ENCODE measurements at places on chromosomes 16 and 17.

DNA sequence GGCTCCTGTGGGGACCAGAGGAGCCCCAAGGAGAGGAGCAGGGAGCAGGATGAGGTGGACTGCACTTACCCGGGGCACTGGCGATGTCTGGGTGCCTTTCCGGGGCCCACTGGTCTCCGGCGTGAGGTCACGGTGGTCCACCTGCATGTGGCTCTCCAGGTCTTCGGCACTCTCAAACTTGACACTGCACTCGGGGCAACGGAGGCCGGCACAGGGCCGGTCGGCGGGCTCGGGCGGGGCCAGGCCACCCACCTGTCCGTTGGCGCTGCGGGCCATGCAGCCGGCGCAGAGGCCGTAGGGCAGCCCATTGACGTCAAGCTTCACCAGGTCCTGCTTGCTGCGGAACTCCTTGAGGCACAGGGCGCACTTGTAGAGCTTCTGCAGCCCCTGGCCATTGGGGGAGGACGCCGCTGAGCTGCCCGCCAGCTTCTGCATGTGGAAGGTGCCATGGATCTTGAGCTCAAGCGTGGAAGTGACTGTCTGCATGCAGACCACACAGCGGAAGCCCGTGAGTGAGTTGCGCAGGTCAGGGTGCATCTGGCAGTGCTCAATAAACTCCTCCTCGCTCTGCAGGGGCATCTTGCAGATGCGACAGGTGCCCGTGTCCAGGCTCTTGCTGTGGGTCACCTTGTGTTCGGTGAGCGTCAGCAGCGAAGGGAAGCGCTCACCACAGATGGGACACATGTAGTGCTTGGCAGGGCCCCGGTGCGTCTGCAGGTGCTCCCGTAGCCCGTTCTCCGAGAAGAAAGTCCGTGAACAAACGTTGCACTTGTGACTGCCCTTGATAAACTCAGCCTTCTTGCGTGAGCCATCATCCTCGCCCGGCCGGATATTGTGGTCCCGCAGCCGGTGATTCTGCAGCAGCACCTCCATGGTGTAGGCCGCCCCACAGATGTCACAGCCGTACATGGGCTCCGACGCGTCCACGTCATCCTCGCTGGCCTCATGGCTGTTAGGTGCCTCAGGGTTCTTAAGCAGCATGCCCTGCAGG lies 220.0 kb downstream of the ZNF423 start:
- DNase-seq, result no peak

GRCh38 chr16:83946154-83946780 lies 6.8 kb upstream of the OSGIN1 start:
- no peak for DNase-seq

DNA sequence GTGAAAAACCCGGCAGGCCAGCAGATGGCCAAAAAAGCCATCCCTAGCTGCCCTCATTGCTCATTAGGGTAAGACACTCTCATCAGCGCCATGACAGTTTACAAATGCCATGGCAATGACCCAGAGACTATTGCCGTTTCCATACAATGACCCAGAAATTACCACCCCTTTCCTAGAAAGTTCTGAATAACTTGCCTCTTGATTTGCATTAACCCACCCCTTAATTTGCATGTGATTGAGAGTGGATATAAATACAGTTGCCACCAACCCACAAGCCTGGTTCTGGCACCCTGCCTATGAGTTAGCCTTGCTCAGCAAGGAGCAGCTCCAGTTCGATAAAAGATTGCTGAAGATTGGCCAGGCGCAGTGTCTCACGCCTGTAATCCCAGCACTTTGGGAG lies 16.1 kb upstream of the C16orf54 start:
- DNase-seq, result no peak

GRCh38 chr16:78925083-78925767 lies 675.3 kb downstream of the MAF start:
- peak; percentile 2 for DNase-seq

GRCh38 chr16:23520500-23520899 lies 10.2 kb upstream of the GGA2 start:
- no peak for DNase-seq

DNA sequence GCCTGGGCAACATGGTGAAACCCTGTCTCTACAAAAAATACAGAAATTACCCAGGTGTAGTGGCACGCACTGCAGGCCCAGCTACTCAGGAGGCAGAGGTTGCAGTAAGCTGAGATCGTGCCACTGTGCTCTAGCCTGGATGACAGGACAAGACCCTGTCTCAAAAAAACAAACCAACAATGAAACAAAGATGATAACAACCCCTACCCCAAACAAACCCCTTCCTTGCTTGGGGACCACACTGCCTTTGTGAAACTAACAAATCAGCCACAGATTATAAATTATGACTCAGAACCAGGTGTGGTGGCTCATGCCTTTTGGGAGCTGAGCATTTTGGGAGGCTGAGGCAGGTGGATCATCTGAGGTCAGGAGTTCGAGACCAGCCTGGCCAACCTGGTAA lies 75.3 kb upstream of the RPH3AL start:
- no peak for DNase-seq

DNA sequence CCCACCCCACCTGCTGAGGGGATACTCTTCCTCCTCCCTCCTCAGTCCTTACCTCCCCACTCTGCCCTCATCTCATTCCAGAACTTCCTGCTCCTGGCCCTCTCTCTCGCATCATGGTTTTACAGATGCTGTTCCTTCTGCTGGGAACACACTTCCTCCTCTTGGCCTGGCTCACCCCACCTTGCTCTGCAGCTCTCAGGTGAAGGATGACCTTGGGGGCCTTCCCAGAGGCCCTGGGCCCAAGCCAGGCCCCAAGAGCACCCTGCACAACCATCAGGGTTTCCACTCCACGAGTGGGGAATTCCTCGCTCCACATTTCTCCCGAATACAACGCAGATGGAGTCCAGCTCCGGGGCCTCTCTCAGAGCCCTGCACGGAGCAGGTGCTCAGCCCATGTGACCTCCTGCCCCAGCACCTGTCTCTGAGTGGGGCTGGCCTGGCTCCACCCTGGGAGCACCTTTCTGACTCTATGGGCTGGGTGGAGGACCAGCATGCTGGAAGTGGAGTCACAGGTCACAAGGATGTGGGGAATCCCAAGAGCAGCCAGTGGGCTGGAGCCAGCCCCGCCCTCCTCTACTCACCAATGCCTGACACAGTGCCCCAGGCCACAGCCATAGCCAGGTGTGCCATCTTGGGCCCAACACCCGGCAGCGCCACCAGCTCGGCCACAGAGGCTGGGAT lies 4.5 kb downstream of the NTHL1 start:
- DNase-seq, result no peak

- no peak for DNase-seq
These were observed 42.0 kb downstream of the MEOX1 start for GRCh38 chr17:43619705-43620104.

DNA sequence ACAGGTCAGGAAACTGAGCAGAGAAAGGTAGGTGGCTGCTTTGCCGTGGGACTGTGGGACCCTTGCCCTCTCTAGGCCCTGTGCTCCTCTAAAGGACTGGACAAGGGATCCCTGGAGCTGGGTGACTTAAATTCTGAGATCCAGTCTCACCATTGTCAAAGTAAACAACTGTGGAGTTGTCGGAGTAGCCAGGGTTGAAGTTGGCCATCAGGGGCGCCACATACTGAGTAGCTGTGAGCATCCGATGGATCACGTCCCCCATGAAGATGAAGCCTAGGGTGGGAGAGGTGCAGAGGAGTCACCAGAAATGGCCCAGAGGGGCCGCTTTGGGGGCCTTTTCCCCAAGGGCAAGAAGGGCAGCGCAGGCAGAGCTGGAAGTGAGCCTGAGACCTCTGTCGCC lies 43.5 kb downstream of the PLXDC1 start:
- DNase-seq, result no peak
